ENCODE measurements at places on chromosomes 11 and 22.

DNA sequence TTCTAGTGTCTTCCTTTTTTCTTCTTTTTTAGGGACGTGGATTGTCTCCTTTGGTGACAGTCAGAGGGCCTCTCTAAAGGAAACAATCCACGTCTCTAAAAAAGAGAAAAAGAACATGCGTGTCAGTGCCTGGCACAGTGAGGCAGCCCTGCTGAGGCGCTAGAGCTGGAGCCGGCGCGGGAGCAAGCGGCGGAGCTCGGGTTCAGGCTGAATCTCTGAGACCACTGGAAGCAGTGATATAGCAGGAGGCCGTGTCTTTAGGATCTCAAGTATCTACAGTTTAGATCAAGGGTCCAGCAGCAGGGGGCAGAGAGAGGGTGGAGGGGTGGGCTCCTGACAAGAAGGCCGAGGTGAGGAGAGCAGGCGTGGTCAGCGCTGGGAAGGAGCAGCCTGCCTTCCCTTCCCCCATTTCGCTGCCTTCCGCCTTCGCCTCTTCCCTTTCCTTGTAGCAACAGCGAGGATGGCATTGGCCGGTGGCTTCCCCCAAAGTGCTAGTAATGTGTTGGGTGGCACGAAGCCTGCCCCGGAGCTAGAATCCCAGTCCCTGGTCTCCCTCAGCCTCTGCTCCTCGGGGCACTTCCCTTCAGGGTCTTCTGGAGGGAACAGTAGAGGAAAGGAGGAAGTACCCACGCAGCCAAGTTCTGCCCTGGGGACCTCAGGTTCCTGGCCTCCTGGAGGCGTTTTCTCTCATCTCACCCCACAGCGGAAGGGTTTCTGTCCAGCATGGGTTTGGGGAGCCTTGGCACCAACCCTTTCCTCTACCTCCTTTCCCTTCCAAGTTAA lies 28.2 kb upstream of the RAB1B start:
- DNase-seq = no peak

DNA sequence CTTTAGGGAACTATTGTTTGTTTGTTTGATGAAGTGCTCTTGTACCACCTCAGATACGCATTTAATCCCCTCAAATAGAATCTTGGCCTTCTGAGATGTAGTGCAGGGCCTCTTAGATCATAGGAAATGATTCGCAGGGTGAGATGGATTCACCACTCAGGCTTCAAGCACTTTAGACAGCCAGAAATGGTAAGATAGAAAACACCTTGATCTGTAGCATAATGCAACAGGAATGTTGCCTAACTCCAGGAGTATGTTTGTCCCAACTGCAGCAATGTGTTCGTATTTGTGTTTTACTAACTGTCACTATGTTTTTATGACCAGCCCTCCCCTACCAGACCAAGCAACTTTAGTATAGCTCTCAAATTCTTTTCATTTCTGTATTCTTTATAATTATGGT lies 761.2 kb downstream of the NELL1 start:
- DNase-seq = no peak

GRCh38 chr11:116421529-116422185 lies 351.1 kb downstream of the BUD13 start:
- DNase-seq = no peak

- DNase-seq = no peak
Measured at GRCh38 chr11:46513934-46514342, 79.9 kb downstream of the AMBRA1 start.

DNA sequence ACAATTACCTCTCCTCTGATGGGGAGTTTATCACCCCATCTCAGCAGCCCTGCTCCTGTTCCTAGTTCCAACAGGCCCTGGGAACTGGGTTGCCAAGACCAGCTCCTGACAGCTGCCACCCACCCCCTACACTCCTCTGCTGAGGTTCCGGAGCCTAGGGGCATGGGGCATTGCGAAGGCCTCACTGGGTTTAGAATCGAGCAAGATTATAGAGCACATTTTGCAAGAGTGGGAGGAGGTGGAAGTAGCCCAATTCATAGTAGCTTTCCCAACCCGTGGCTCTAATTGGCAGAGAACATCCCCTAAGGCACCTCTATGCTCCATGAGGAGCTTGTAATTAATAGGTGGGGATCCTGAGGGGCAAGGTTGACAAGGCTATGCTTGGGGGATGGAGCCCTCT lies 23.0 kb downstream of the MYEOV start:
- no peak for DNase-seq

DNA sequence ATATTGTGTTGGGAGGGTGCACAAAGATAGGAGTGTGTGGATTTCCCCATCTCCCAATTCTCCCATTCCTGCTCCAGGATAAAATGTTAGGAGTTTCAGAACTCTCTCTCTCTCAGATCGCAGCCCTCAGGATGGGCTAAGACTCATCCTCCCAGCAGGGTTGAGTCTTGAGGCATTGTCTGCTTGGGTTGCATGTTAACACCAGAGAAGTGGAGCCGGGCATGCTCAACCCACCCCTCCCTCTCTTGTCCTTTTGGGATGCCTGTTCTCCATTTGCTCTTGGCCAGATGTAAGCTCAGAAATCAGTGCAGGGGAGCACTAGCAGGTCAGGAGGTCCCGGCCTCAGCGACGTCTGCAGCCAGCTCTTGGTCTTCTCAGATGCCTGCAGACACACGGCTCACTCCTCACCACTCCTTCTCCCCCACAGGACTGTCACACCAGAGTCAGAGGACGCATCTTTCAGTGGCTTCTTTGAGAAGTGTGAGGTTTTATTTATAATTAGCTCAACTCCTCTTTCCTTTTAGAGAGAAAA lies 1456.5 kb downstream of the TBC1D22A start:
- DNase-seq = no peak

DNA sequence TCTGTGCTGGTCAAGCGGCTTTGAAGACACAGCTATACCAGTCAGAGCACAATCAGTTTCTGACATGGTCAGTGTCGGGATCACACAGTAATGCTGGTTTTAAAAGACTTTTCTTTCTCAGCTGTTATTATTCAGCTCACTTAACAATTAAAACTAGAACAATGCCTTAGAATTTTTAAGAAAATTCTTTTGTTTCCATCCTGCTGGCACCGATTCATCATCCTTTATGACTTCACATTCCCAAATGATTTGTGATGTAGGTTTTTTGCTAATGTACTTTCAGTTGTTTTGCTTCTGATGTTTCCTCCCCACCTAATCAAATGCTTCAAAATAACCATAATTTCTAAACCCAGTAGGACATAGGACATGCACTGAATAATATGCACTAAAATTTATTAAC lies 34.5 kb upstream of the OLFML1 start:
- DNase-seq = no peak

DNA sequence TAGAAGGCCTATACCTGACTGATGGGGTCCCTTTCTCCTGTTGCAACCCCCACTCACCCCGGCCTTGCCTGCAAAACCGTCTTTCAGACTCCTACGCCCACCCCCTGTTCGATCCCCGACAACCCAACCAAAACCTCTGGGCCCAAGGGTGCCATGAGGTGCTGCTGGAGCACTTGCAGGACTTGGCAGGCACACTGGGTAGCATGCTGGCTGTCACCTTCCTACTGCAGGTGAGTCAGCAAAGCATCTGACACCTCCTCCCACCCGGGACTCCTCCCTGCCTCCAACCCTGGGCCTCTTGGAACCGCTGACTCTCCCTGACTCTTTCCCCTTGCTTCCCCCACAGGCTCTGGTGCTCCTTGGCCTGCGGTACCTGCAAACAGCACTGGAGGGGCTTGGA lies 1.2 kb downstream of the ROM1 start:
- no peak for DNase-seq

DNA sequence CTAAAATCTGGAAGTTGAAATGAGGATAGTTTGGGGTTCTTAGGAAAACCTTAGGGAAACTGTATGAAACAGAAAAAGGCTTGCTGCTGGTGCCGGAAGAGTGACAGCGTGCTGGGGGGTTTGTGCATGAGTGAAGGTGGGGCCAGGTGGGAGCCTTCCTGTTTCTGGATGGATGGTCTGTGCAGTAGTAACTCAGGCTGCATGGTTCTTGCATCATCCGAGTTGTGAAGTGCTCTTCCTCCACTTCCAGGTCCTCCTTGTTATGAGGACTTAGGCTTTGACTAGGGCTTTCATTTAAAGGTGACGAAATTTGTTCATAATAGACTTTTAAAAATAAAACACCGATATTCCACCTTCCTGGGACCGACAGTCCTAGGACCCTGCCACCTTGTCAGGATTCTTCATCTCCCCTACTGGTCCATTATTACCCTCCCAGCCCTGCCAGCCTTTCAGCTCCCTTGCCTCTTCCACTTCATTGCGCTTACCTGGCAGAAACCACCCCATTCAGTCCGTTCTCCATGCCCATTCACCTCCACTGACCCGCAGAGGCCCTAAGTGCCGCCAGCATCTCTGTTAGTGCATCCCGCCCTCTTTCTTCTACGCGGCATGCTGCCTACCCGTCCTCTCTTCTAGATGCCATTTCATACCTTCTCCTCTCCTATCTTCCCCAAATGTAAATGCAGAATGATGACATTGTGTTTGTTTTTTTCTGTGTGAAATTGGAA lies 47.3 kb downstream of the PPFIA1 start:
- DNase-seq = no peak

- DNase-seq = no peak
Measured at GRCh38 chr11:3158131-3158591, 6.9 kb downstream of the OSBPL5 start.

DNA sequence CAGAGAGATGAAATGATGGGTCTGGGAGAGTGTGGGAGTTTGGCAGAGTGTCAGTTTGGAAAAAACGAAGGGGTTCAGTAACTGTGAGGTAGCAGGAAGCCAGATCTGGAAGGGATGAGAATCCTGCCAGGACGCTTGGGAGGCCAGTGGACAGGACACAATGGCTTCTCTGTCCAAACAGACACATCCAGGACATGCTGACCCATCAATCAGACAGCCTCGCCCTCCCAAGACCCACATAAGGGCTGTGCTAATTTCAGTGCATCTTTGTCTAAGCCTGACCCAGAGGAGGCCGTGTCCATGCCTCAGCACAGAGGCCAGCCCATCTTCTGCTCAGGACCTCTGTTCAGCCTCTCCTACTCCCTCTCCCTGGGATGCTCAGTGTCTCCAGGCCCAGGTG lies 576.5 kb upstream of the B3GAT1 start:
- DNase-seq = no peak

DNA sequence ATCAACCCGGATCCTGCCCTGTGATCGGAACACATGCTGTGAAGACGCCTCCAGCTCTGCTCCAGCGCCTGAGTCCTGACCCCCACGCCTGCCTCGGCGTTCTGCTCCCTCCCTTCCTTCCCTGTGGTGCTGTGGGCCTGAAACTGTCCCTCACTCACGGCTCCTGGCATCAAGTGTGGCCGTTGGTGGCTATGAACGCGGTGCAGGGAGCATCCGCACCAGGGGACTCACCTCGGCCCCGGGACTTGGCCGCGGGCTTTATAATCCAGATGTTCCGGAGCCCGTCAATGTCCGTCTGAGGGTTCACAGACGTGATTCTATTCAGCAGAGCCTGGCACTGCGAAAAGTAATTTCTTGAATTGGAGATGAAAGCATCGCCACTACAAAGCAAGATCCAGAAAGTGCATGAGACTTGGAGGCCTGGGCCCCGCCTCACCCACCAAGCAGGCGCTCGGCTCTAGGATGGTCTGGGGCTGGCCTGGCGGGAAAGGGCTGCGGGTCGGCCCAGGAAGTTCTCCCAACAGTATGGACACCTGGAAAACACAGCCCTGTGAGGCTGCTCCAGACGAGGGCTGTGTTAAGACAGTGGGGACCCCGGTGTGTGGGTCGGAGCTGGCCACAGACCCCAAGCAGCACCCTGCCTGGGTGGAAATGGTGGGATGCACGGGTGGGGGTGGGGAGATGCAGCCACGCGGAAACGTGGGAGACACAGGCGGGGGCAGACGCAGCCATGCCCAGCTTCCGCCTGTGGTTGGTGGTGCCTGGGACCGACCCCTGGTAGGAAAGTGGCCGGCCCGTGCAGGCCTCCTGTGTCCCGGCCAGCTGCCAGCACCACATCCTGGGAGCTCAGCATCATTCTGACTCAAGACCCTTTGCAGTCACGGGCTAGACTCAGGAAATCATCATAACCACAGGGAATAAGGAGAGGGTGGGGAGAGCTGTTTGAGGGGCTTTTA lies 21.8 kb upstream of the IL17REL start:
- peak; percentile 47 for DNase-seq
